Endodermal cell (in vitro differentiated cells): ENCODE measurements at places on chromosomes 7 and 10. TPM values are rescaled to one million over a fixed set of nuclear protein-coding genes. Genes with fewer than 3 reads are reported as not detected.

The AS3MT gene
- total RNA-seq = 20.2 to 22.6 TPM (median 20.9 TPM) in 3 replicates

- no peak overlapping the region for H3K4me3 ChIP-seq
- H3K27me3 ChIP-seq = no peaks in the 10 kb centered on the region
- no peaks in the 10 kb centered on the region for H3K4me1 ChIP-seq
- H3K36me3 ChIP-seq = no peaks in the 10 kb centered on the region
Observed at GRCh38 chr7:12269100-12269895, 58.2 kb downstream of the TMEM106B start.

GRCh38 chr7:153401795-153402720, 642.5 kb downstream of the ACTR3B start:
- H3K27me3 ChIP-seq = no peaks in the 10 kb centered on the region
- no peaks in the 10 kb centered on the region for H3K36me3 ChIP-seq
- H3K27ac ChIP-seq = no peak overlapping the region
- no peaks in the 10 kb centered on the region for H3K4me1 ChIP-seq
- DNase-seq = no peak
- no peak overlapping the region for H3K4me3 ChIP-seq

- no peak overlapping the region for H3K4me3 ChIP-seq
- no peaks in the 10 kb centered on the region for H3K36me3 ChIP-seq
- no peak for DNase-seq
- H3K27me3 ChIP-seq = no peaks in the 10 kb centered on the region
Observed at GRCh38 chr10:9234191-9234590, 1179.7 kb downstream of the GATA3 start.

DNA sequence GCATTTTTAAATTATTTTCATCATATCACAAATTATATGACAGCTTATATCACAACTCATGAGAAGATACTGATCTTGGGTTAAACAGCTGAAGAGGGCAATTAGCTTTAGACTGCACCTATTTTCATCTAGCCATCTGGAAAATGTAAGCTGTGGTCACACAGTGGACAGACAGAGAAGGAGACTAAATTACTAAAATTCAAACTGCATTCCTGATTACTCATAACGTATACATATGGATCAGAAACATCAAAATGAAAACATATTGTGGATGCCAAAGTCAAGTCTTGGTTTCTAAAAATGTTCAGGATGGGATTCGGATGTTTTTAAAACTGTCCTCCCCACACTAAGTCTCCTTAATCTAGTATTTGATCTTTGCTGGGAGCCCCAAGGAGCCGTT, 6.6 kb downstream of the BBIP1 start:
- DNase-seq = no peak
- H3K4me3 ChIP-seq = no peak overlapping the region
- no peaks in the 10 kb centered on the region for H3K36me3 ChIP-seq
- no peaks in the 10 kb centered on the region for H3K27me3 ChIP-seq

DNA sequence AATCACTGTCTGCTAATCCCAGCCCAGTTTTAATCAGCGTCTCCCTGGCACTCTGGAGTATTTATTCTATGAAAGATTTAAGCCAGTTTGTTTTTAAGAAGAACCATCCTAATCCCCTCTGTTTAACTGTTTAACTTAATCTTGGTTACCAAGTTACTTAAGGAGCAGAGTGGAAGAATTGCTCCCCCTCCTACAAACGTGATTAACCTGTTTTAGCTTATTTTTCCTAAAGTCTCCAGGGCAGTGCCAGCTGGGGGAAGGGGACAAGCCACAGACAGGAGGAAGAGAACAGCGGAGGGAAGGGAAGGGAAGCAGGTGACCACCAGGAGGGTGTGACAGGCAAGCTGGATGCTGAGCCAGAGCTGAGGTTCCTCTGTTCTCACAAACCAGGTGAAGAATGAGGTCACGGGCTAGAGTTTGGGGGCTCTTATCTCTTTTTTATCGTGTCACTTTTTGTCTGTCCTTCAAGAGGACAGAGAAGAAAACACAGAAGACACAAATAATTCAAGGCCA, 1.7 kb downstream of the SLC13A4 start:
- H3K4me1 ChIP-seq = no peaks in the 10 kb centered on the region
- H3K27me3 ChIP-seq = no peaks in the 10 kb centered on the region
- DNase-seq = no peak
- no peaks in the 10 kb centered on the region for H3K36me3 ChIP-seq

GRCh38 chr10:90041585-90041984, 340.2 kb downstream of the KIF20B start:
- H3K36me3 ChIP-seq = no peaks in the 10 kb centered on the region
- no peak for DNase-seq
- no peak overlapping the region for H3K4me3 ChIP-seq
- no peak overlapping the region for H3K27ac ChIP-seq
- H3K27me3 ChIP-seq = no peaks in the 10 kb centered on the region

DNA sequence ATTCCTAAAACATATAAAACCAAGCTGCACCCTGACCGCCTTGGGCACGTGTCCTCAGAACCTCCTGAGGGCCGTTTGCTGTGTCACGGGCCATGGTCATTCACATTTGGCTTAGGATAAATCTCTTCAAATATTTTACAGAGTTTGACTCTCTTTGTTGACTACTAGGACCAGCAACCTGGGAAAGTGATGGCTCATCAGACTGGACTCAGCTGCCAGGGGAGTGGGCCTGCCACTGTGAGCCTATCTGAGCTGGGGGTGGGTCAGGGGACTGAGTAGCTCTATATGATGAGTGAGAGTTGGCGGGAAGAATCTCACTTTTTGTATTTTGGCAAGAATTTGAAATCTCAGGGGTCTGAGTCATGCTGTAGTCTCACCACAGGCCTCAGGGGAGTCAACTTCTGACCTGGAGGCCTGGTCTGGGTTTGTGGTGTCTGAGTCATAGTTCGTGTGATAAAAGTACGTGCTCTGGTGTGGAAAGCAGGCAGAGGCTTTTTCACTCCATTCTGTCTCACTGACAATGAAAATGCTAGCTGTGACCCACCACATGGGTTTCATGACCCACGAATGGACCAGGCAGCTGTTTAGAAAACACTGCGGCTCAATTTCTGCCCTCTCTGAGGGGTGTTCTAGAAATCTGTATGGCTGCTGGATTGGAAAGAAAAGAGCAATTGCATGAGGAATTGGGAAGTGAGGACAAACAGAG, 4.2 kb upstream of the UPP1 start:
- H3K4me1 ChIP-seq = peaks cover 5% of the 10 kb centered on the region
- peak; percentile 70 for DNase-seq
- H3K27ac ChIP-seq = no peak overlapping the region
- H3K36me3 ChIP-seq = no peaks in the 10 kb centered on the region

GRCh38 chr10:43255634-43256431, 11.0 kb downstream of the RASGEF1A start:
- H3K4me1 ChIP-seq = peaks cover 3% of the 10 kb centered on the region
- H3K4me3 ChIP-seq = no peak overlapping the region
- no peaks in the 10 kb centered on the region for H3K27me3 ChIP-seq
- H3K36me3 ChIP-seq = no peaks in the 10 kb centered on the region
- peak; percentile 87 for DNase-seq
